ENCODE measurements at places on chromosomes 5 and 9.

DNA sequence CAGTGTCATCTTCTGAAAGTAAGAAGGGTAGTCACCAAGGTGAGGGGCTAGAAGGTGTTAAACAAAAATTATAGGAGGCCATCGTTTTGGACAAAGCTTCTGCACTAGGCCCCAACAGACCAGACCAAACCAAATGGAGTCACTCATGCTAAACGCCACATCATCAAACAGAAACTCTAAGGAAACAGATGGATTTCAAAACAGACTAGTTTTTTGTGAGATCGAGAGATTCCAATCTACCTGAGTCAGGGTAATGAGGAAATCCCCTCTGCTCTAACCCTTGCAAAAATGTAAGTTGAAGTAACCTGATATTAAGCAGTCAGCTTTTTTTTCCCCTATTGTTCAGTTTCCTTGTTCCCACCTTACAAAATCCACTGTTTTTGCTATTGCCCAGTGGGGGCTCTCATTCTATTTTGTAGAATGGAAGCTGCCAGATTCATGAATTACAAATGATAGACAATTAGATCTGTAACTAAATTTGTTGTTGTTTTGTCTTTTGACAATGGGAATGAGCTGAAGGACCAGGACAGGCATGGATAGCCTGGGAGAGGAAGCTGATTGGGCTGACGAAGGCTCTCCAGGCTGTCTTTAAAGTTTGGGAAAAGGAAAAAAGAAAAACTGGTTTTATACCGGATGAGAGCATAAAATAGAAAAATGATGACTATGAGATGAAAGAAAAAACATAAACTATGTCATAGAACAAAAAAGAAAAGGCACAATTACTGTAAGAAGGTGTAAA lies 94.7 kb upstream of the ADAMTSL1 start:
- no peak for DNase-seq

DNA sequence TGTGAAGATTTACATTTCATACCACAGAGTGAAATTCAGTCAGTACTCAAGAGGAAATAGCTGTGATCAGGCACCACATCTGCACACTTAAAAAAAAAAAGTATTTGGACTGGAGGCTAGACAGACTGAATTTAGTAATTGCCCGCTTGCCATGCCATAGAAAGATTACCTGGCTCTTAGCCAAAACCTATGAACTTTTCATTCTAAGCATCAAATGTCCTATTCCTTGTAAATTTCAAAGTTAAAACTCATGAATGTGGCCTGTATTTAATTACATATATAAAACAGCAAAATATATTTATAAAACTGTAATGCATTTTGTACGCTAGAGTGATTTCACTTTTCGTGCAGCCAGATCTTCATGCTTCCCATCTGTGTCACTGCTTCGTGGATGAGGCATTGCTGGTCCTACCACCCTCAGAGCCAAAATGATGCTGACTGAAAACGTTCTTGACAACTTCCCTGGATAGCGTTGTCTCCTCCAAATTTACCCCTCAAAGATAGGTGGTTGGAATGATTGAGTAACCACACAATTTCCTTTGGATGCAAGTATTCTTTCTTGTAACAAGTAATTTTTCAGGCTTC lies 447.9 kb upstream of the SGCD start:
- no peak for DNase-seq

GRCh38 chr5:57950616-57951228 lies 468.1 kb upstream of the ACTBL2 start:
- no peak for DNase-seq

DNA sequence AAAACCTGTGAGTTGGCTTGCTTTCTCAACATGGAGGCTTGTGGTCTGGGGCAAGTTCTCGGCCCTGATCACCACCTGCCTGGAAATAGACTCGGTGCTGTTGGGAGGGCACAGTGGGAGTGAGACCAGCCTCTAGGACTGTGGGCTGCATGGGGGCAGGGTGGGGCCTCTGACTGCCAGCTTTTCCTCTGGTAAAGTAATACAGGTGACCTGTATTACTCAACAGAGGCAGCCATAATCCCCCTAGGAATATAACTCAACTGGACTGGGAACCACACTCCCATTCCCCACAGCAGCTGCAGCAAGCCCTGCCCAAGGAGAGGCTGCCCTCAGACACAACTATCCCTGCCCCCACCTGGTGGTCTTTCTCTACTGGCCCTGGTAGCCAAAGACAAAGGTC lies 72.8 kb downstream of the C9orf153 start:
- DNase-seq = peak; percentile 60

DNA sequence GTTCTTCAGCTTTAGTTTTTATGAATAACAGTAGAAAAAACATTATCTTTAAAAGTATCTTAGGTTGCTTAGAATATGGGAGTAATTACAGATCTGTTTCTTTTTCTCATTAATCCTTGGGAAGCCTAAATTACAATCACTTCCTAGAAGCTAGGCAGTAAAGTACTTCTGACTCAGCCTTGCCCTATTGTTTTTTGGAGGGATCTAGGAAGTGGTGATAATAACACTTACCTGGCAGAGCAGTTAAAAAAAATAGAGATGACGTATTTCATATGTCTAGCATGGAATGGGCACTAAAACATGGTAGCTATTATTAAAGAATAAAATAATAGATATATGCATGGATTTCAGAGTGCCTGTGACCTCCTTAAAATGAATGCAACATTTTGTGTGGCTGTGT lies 8.2 kb upstream of the FST start:
- no peak for DNase-seq

DNA sequence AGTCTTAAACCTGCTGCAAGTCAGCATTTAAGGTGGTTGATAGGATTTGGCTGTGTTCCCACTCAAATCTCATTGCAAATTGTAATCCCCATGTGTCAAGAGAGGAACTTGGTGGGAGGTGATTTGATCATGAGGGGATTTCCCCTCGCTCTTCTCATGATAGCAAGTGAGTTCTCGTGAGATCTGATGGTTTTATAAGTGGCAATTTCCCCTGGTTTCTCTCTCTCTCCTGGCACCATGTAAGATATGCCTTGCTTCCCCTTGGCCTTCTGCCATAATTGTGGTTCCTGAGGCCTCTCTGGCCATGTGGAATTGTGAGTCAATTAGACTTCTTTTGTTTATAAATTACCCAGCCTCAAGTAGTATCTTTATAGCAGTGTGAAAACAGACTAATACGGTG lies 84.3 kb upstream of the SMC2 start:
- DNase-seq = no peak

GRCh38 chr5:169702693-169703481 lies 65.8 kb downstream of the DOCK2 start:
- no peak for DNase-seq

DNA sequence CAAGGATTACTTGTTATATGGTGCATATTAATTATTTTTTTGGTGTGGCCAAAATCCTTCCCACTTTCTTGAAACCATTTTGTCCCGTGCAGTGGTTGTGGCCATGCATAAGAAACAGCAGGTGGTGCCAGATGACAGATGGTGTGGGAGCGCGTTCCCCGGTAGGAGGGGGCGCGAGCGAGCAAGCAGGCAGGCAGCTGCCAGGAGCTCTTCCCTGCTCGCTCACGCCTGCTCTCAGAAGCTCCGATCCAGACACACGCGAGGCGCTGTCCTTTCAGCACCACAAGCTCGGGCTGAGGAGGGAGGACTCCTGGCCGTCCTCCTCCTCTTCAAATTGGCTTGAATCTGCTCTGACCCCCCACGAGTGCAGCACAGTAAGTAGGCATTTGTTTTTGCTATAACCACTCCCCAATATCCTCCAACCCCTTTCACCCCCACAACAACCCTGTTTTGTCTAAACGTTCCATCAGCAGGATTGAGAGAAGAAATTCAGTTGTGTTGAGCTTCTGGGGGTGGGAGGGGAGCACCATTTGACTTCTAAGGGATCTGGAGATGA lies at the start of gene NSG2:
Gene NSG2 (plus strand): TSS at position 237 of the 556 bp plus-strand sequence. CDS start 1,050 bp downstream, outside the sequence.
- DNase-seq = peak; percentile 93

Data from osteocyte (in vitro differentiated cells).